Glomerular endothelial cell (primary cell): ENCODE measurements at places on chromosomes 16 and 17. TPM values are rescaled to one million over a fixed set of nuclear protein-coding genes. Genes with fewer than 3 reads are reported as not detected.

GRCh38 chr17:18323007-18323406, 7.9 kb downstream of the SMCR8 start:
- no peak for DNase-seq

GRCh38 chr17:19250421-19251173, 13.4 kb downstream of the EPN2 start:
- no peak for DNase-seq

- DNase-seq, result no peak
These were observed 61.4 kb downstream of the COG7 start for GRCh38 chr16:23391381-23392222.

DNA sequence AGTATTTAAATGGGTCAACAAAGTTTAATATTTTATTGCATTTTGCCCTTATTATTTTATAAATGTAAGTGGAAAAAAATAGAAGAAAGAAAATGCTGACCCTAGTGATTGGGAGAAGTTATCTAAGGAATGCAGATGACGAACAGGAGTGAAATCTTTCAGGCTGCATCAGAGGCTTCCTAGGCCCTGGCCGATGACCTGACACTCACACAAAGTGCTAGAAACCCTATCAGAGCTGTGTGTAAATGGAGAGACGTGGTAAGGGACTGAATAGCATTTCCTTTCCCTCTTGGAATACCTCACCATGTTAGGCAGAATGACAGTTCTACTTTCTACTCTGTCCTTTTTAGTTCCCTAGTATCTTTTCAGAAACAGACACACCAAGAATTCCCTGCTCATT, 44.9 kb upstream of the CNEP1R1 start:
- no peak for DNase-seq

DNA sequence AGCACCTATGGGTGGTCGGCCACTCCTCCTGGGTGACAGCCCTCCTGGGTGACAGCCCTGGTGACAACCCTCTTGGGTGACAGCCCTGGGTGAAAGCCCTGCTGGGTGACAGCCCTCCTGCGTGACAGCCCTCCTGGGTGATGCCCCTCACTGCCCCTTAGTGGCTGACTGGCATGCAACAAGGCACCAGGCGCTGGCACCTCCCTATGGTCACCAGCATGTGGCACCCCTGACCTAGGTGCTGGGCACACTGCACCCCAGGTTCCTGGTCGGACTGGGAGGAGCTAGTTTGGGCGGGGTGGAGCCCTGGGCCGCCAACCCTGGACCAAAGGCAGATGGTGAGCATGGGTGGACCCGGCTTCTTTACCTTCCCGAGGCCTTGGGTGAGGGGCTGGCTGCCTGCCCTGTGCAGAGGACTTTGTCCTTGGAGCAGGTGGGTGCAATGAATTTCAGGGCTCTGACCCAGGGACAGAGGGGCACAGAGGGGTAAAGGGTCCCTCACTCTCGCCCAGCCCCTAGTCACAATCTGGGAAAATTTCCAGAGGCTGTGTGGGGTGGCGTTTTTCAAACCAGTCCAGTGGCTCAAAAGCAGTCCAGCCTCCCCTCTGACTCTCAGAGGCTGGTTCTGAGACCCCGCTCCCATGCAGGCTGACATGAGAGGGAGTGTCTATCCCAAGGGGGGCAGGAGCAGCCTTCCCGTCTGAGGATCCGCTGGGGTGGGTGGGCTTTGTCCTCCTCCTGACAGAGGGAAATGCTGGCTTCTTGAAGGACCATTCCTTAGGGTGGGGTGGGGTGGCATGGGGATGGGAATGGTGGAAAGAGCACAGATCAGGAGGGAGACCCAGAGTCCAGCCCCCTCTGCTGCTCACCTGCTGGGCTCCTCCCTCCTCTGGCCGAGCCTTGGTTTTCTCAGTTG, 25.9 kb upstream of the TNFRSF13B start:
- DNase-seq, result no peak

- DNase-seq, result no peak
These were observed 2.4 kb upstream of the MTMR4 start for GRCh38 chr17:58516644-58517377.

DNA sequence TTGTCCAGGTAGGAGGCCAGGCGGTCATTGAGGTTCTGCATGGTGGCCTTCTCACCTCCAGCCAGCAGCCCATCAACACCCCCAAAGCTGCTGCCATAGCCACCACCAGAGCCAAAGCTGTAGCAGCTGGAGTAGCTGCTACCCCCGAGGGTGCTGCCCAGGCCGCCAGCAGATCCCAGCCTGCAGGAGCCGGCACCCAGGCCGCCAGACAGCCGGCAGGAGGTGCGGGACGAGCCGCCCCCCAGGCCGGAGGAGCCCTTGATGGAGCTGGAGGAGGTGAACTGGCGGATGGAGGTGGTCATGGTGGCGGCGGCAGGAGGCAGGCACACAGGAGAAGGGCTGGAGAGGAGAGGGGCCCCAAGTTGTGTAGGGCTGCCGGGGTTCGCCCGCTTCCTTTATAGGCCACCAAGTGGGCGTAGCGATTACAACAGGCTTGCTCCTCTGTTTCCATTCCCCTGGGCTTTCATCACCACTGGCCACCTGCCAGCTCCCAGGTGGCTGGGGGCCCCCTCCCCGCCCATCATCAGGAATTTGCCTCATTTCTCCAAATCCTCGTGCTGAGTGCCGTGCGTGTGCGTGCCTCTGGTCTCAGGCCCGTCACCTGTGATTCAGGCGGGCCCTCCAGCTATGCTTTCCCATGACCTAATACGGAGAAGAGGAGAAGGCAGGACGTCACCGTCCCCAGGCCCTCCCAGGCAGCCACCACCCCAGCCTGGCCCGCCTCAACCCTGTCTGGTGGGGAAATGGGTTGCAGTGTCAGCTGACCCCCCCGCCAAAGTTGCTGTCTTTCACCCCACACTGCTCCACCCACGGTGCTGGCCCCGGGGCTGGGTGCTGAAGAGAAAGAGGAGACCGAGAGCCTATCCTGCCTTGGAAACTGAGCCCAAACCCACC, at the start of gene KRT17:
Gene KRT17, minus strand, starts transcription at position 368 of the 894 bp plus-strand sequence. Its CDS starts 66 bp downstream, at position 302.
- DNase-seq, result no peak

GRCh38 chr17:10600571-10600970, 51.1 kb upstream of the MYH2 start:
- no peak for DNase-seq

- DNase-seq, result no peak
These were observed 825 bp downstream of the HEATR6 start for GRCh38 chr17:60077672-60078519.

DNA sequence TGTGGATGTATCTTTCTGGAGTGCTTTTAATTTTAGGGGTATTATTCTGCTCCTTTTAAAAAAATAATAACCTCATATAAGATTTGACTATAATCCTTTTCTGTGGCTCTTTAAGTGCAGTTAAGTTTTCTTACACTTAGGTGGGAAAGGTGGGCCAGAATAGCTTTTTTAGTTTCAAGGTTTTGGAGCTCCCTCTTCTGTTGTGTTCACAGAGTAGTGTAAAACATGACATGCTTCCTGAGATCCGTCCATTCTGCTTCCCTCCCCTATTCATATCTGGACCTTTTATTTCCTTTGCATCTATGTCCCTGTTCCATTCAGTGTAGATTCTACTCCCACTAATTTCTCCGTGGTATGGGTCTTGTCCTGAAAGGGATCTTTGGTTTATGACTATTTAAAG, 12.8 kb downstream of the LRRC36 start:
- no peak for DNase-seq

DNA sequence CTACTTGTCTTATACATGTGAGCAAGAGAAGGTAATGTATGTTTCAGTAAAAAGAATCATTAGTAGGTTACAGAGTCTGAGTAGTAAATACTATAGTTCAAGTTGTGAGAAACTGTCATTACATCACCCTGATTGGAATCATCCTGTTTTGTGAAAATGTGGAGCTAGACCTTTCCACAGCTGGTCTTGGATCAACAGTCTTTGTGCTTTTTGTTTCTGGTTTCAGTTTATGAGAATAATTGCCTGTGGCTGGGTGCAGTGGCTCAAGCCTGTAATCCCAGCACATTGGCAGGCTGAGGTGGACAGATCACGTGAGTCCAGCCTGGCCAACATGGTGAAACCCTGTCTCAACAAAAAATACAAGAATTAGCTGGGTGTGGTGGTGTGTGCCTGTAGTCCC, 19.7 kb upstream of the SHISA9 start:
- no peak for DNase-seq

- DNase-seq, result no peak
These were observed 1.0 kb downstream of the MYLK3 start for GRCh38 chr16:46746821-46747776.

GRCh38 chr17:65515959-65516948, 45.2 kb downstream of the AXIN2 start:
- no peak for DNase-seq

- no peak for DNase-seq
These were observed 61.4 kb upstream of the TMC5 start for GRCh38 chr16:19356024-19356952.

DNA sequence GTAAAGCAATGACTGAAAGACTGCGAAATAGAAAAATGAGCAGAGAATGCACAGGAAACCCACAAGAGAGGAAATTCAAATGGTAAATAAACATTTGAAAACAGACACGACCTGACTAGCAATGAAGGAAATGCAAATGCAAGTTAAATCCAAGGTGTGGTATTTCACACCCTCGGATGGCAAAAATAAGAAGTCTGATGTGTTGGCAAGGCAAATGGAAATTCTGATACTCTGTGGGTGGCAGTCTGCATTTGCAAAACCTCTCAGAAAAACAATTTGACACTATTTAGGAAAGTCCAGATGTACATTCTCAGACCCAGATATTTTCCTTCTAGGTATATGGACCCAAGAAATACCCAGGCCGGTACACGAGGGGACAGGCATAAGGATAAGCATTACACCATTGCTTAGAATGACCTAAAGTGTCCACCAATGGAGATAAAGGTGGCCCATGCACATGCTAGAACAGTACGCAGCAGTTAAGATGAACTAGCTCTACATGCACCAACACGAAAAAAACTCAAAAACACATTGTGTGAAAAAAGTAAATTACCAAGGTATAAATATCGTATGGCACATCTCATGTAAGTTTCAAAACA, 116.7 kb downstream of the GAS7 start:
- no peak for DNase-seq

DNA sequence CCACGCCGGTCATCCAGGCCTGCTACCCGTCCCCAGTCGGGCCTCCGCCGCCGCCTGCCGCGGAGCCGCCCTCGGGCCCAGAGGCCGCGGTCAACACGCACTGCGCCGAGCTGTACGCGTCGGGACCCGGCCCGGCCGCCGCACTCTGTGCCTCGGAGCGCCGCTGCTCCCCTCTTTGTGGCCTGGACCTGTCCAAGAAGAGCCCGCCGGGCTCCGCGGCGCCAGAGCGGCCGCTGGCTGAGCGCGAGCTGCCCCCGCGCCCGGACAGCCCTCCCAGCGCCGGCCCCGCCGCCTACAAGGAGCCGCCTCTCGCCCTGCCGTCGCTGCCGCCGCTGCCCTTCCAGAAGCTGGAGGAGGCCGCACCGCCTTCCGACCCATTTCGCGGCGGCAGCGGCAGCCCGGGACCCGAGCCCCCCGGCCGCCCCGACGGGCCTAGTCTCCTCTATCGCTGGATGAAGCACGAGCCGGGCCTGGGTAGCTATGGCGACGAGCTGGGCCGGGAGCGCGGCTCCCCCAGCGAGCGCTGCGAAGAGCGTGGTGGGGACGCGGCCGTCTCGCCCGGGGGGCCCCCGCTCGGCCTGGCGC, 2.4 kb downstream of the HIC1 start:
- no peak for DNase-seq

GRCh38 chr16:84603140-84603816, 14.6 kb downstream of the COTL1 start:
- DNase-seq, result no peak

- DNase-seq, result no peak
These were observed 104.6 kb downstream of the OR1D5 start for GRCh38 chr17:2958706-2959222.

DNA sequence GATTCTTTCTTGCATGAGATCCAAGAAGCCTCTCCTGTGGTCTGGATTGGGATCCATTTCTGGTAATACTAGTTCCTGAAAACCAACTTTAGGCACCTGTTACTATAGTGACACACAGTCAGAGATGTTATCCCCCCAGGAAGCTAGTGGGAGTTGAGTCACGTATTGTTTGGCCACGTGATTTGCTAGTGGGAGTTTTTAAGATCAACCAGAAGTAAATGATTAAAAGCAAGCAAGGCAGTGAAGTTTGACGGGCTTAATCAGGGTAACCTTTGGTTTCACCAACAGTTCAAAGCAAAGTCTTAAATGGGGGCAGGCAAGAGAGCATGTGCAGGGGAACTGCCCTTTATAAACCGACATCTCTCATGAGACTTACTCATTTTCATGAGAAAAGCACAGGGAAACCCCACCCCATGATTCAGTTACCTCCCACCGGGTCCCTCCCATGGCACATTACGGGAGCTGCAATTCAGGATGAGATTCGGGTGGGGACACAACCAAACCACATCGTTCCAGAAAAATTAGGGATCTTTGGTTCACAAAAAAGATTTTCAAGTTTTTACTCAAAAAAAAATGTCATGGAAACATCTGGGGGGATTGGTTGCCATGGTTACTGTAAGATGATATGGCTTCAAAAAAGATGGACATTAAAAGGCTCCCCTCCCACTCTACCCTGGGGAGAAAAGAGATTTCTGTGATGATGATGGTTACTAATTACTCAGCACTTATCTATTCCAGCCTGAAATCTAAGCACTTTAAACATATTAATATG, 483.1 kb upstream of the ERCC4 start:
- no peak for DNase-seq

DNA sequence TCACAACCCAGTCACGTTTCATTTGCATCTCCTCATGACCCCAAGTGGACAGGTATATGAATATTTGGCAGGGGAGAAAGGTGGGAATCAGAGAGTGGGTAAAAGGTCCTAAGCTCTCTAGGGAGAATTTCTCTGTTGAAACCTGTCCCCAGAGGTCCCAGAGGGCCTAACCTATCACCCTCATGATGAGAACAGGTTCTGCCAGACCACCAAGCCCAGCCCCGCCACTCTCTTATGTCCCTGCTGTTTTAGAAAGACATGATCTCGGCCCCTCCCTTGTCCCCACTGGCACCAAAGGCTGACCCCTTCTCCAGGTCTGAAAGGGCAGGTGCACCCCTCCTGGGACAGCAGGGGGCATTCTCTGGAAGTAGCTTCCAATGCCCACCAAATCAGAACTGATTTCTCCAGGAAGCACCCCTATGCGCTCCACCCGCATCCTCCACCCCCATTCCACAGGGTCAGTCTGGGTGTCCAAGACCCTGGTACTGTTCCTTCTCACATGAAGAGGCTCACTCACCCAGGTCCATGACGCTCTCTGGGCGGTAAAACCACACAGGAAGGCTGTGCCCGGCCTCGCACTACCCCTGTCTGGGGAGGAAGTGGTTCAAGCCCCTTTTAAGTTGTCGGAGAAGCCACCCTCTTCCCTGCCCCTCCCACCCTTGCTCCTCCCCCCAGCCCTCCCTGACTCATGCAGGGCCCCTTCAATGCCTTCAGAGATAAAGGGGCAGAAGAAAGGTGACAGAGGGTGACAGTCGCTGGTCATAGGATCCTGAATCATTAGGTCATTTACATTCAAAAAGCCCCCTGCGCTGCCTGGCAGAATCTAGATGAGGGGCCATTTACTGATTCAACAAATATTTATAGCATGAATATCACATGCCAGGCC, at the start of gene CCR7:
Gene CCR7, minus strand, starts transcription at position 590 of the 886 bp plus-strand sequence. Its CDS starts 63 bp downstream, at position 527.
- no peak for DNase-seq

- no peak for DNase-seq
These were observed 367.5 kb downstream of the CPPED1 start for GRCh38 chr16:12436201-12436657.

The ARMC5 gene
- 20.1 and 21.4 TPM in 2 replicates for total RNA-seq

The SENP3 gene
- total RNA-seq, result 60.7 and 79.5 TPM in 2 replicates

The CES5A gene
- not detected in 2 replicates for total RNA-seq

The PRSS27 gene
- 0.05 and 1.1 TPM in 2 replicates for total RNA-seq

The HOXB1 gene
- total RNA-seq, result not detected in 2 replicates

The SDR42E2 gene
- total RNA-seq, result not detected in 2 replicates

The C1QTNF1 gene
- total RNA-seq, result 5.5 and 7.3 TPM in 2 replicates

The C17orf67 gene
- total RNA-seq, result 1.2 and 4.4 TPM in 2 replicates

The HNF1B gene
- total RNA-seq, result 0.99 and 6.1 TPM in 2 replicates
